ENCODE measurements at places on chromosomes 7 and 10.
A peak's percentile ranks its signal among the peaks of the same experiment; 100 is the strongest.

DNA sequence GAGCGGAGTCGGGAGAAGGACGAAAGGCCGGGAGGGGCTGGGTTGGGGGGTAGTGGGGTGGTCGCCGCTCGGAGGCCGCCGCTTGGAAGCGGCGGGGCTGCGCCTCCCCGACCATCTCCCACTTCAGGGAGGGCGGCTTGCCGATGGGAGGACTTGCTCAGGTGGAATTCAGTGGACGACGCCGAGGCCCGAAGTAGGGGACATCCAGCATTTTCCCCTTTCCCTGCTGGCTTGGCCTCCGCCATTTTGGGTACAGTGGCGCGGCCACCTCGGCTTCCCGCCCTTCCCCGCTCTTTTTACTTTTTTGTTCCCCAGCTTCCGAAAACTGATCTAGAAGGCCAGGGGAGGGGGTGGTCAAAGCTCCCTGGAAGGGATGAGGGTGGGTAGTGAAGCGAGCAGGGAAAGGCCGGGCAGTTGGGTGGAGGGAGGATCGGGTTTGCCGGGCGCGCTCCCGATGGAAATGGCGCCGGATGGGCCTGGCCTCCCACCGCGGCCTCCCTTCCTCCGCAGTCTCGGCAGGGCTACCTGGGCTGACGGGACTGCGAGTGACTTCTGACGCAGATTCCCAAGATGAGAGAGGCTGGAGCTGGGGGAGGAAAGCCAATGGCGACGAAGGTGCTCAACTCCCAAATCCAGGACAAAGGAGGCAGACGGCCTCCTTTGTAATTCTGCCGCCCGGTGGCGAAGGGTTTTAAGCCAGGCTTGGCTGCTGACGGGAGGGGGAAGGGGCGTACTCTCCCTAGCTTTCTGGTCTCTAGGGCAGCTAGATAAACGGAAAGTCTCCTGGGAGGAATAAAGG, at the start of gene PBLD:
Gene PBLD, minus strand, starts transcription at position 670 of the 799 bp plus-strand sequence. CDS start 26,084 bp downstream, outside the sequence.
- peak; percentile 80 for DNase-seq

GRCh38 chr10:80532571-80532970, 5.1 kb upstream of the SH2D4B start:
- no peak for DNase-seq

GRCh38 chr7:30175636-30176147, 40.9 kb downstream of the MTURN start:
- no peak for DNase-seq

- DNase-seq = no peak
These were observed 673.3 kb upstream of the LRRN3 start for GRCh38 chr7:110417611-110418010.

DNA sequence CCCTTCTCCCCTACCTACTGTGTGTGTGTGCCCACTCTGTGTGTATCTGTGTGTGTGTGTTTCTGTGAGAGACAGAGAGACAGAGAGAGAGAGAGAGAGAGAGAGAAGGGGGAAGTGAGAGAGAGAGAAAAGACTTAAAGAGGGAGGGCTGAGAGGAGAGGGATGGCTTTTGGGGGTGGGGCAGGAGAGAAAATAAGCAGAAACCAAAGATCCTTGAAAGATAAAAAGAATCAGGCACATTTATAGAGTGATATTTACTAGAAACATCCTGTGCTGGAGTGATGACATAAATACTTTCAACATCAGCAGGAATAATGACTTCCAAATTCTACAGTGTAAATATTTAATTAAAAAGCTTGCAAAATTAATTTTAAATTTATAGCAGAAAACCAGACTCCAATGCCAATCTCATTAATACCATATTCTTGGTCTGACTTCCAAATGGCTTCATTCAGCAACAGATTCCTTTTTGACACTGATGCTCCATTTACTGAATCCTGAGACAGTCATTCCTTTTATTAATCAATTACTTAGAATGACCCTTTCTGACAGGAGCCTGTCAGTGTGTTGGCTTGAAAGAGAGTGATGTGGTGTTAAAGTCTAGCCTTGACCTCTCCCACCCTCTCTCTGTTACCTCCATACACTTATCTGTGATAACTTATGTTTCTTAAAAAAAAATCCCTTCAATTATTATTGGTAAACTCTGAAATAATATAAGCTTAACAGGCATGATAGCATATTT, 41.7 kb upstream of the WNT2 start:
- DNase-seq = no peak

- no peak for DNase-seq
These were observed 30.5 kb upstream of the FBXW4 start for GRCh38 chr10:101725296-101726114.

DNA sequence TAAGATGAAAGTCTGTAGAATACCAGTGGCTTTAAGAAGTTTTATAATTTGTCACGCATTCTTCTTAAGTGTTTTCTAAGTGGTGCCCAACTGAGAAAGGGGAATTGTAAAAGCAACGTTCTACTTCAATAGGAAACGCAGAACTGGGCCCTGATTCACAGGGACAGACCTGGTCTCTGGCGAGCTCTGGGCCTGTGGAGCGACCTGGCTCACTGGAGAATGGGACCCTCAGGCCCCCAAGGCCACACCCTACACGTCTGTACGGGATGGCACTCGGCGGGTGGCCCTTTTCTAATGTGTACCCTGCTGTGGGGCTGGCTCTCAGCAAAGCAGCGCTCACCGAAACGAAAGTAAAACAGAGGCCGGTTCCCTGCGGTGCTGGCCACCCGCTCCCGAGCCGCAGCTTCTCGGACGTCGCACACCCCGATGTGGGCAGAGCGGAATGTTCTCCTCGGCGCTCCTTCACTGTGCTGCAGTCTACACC, 205.0 kb downstream of the DIP2C start:
- no peak for DNase-seq

DNA sequence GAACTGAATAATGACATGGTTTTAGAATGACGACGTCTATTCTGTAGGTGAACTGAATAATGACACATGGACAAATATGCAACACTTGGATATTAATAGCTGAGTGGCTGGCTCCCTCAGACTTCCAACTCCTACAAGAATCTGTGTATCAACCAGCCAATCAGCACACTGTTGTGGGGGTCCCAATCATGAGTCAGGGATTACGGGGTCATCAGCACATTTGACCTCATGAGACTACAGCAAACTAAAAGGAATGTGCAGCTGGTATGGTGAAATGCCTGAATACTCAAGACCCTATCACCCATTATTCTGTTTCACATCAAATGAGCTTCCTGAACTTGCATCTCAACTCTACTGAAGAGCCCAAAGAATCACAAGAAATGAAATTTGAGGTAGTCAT, 192.5 kb downstream of the ANK3 start:
- DNase-seq = no peak

DNA sequence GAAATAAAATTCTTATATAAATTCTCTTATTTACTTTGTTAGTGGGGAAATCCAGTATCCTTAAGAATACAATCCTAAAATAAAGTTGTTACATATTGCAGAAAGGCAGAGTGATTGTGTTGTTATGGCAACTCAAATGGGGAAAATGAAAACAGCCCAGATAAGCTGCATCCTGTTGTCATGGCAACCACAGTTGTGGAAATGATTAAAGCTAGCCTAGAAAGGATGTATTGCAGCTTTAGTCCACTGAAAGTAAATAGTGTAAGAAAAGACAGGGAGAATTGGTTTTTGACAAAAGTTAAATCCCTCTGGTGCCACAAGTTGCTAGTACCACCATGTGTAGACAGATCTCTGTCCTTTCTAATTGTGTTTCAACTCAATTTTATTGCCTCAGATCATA, 43.2 kb downstream of the BTRC start:
- DNase-seq = no peak

DNA sequence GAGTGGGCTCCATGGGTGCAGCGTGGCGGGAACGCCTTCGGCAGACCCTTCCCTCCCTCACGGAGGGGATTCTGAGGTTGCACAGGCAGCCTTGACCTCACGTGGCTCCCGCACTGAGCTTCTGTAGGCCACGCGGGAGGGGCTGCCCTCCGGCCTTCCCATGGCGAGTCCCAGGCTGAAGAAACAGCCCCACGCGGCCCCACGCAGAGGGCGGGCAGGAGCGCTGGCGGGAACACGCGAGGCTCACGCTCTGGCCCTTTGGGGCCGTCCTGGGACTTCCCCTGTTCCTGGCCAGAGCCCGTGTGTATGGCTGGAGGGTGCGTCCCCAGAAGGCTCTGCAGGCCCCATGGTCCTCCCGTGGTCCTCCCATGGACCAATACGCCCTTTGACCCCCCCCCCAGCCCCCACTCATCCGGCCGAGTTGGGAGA, 21.7 kb upstream of the NKX6-2 start:
- DNase-seq = no peak

DNA sequence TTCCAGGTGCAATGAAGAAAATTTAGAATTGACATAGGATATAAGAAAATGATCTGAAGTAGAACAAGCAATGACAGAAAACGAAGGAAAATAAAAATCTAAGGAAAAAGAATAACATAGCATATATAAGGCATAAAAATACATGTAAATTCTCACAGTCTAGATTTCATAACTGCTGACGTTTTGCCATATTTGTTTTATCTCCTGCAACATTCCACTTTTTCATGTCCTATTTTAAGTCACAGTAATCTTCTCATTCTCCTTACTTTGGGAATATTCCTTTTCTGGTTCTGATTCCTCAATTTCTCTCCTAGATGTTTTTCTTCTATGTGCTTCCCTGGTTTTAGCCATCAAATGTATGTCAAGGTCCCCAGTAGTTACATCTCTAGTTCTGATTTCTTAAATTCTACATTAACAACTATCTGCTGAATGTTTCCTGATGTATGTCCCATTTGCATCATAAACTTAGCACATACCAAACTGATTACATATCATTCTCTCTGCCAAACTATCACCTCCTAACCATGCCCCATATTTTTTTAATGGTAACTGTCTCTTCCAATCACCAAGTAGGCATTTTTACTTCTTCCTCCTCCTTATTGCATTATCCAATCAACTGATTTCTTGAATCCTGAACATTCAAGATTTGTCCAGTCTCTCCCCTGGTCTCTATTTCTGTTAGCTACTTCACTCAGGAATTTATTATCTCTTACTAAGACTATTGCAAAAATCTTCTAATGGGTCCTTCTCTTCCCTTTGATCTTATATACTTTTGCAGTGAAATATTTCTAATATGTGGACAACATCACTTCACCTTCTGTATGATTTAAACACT, 171.3 kb downstream of the DNAJC1 start:
- no peak for DNase-seq

DNA sequence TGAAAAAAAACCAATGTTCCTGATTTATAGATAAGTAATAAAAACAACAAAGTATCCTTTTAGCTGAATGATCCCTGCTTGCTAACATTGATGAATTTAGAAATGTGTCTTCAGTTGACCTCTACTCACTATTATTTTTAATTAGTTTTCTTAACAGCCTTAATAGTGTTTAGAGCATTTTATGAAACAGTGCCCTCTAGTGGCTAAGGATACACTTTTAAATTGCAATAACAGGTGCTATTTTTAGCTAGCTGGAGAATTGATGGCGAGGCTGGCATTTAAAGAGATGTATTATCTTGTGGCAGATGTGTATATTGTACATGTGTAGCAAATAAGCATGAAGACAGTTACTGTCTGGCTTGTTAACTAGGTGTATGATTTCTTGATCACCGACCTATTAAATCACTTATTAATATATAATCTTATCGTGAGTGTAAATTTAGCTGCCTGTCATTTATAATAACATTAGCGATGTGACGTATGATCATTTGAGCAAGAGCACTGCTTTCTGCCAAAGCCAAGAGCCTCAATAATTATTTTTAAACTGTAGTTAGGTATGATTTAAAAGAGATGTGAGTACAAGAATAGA, 451.9 kb downstream of the DPP6 start:
- peak; percentile 27 for DNase-seq

DNA sequence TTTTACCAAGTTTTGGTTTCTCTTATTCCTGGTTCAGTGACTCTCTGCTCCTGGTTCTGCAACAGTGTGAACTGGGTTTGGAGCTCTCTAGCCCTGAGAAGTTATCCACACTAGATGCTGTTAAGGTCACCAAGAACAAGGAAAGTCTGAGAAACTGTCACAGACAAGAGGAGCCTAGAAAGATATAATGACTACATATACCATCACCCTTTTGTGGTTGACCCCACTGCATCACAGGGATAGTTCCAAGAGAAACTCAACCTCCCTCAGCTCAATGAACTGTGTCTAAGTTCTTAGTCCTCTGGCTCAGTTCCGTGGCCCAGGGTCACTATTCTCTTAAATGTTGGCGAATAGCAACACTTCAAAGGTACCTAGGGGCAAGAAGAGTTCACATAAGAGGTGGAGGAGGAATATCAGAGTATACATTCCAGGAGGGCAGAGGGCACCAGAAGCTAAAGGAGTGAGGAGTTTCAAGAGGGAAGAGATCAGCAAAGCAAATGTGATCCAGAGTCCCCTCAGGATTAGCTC, 171.5 kb downstream of the BUB3 start:
- DNase-seq = no peak

DNA sequence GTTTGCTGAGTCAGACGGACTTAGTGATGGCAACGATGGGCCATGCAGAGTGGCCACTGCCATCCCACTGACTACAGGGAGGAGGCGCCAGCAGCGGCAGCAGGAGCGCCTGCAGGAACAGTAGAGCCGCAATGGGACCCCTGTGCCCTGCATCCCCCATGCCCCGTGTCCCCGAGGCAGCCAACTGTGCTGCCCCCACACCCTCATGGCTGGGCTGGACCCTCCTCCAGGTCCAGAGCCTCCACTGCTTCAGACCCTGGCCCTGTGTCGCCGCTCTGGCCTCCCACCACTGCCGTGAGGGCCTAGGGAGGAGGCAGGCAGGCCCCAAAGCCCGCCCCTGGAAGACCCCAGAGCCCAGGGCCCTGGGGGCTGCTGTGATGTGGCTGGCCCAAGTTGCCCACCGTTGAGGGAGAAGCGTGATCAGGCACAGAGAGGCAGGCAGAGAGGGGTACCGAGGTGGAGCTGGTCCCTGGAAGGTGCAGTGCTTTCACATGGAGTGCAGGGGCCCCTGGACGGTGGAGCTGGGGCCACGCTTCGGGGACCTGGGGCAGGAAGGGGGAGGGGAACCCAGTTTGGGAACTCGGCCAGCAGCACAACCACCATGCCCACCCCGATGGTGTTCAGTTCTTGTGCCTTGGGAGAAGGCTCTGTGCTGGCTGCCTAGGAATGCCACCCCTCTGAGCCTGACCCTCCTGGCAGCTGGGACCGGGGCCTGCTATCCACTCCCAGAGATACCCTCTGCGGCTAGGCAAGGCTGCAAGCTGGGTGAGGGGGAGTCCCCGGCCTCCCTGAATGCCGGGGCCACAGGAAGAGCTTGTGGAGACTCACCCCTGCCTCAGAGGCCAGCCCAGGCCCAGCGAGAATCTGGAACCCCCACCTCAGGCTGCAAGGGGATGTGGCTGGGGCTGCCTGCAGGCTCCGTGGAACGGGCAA, 32.6 kb downstream of the DKK1 start:
- no peak for DNase-seq
